ENCODE measurements at places on chromosomes 4 and X.

GRCh38 chr4:42453612-42454011, 56.3 kb downstream of the SHISA3 start:
- DNase-seq: no peak

GRCh38 chr4:125464146-125464545, 149.4 kb downstream of the FAT4 start:
- no peak for DNase-seq

- no peak for DNase-seq
Observed at GRCh38 chr4:81060587-81061343, 30.3 kb downstream of the BMP3 start.

GRCh38 chr4:71074452-71075299, 81.2 kb downstream of the DCK start:
- no peak for DNase-seq

- no peak for DNase-seq
Observed at GRCh38 chr4:94419956-94420355, 31.8 kb upstream of the PDLIM5 start.

Data from NCI-H2081 treated with DMSO at 0.1 percent for 48 hours (cell line).